ENCODE measurements at places on chromosomes 2 and 18.

DNA sequence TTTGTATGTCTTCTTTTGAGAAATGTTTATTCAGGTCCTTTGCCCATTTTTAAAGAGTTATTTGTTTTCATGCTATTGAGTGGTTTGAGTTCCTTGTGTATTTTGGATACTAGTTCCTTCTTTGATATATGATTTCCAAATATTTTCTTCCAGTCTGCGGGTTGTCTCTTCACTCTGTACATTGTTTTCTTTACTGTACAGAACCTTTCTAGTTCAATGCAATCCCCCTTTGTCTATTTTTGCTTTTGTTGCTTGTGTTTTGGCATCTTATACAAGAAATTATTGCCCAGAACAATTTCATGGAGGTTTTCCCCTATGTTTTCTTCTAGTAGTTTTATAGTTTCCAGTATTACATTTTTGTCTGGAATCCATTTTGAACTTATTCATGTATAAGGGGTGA is 62.5 kb upstream of the ACVR1C start:
- no peak for DNase-seq

DNA sequence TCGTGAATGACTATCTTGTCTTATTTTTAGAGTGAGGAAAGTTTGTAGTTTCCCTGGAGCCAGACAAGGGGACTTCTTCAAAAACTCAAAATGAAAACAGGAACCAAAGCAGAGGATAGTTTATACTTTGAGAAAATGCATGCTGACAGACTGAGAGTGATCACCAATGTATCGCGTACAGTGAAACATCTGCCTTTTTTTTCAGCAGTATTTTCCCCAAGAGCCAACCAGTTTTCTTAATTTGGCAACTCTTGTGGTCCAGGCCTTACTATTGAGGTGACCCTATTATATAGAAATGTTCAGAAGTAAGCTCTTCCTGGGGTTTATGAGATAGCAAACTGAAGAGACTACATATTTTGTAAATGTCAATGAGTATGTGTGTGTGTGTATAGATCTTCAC is 153.7 kb upstream of the VRK2 start:
- DNase-seq: peak; percentile 24

DNA sequence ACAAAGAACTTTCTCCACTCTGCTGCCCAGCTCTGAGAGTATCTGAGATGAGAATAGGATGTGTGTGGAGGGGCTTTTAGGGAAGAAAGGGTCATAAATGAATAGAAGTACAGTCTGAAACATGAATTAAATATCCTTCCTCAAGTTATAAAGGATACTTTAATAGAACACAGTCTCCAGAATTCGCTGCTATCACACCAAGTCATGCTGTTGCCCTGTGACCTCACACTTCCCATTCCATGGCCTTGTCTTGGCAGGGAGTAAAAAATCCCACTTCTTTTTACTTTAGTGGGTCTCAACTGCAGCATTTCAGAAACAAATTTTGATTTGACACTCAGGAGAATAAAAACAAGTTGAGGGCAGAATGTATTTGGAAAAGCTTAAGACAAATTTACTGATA is 3.8 kb upstream of the RPE start:
- DNase-seq: no peak

- no peak for DNase-seq
Measured at GRCh38 chr2:1321321-1321720, 91.9 kb upstream of the TPO start.

DNA sequence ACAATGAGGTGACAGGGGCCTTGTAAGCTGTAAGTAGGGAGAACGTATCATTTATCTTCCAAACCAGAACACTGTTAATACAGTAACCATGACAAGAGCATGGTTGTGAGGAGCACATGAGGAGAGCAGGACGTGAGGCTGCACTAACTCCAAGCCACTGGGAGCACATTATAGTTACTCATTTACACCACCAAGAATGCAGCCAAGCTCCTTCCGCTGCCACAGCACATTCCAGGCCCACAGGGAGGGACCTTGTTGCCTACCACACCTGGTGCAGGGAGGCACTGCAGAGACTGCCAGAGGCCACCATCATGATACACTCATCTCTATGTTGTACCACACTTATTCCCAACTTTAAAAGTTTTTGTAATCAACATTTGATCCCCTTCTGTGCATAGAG is 13.5 kb upstream of the SFXN5 start:
- no peak for DNase-seq

DNA sequence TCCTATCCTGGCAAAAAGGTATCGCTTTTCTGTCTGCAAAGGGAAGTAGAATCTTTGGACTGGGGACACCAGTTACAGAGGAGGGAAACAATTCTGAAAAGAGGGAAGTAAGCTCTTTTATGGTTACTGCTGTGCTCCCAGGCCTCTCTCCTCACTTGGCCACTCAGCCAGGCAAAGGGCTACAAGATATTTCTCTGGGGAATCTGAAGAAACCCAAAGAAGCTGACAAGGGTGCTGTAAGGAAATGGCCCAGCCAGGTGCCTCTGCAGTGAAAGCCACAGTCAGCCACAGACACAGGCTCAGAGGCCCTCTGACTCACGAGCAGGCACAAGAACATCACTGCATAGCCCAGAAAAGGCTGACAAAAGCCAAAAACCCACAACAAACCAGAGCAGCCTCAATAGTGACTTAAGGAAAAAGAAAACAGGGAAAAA is 5.8 kb downstream of the HDLBP start:
- peak; percentile 50 for DNase-seq

GRCh38 chr2:109510136-109511028 is 103.4 kb downstream of the SEPTIN10 start:
- peak; percentile 86 for DNase-seq

GRCh38 chr2:122451040-122451439 is 695.6 kb downstream of the TSN start:
- peak; percentile 5 for DNase-seq

- DNase-seq: no peak
Measured at GRCh38 chr2:122856696-122857095, 1101.2 kb downstream of the TSN start.

DNA sequence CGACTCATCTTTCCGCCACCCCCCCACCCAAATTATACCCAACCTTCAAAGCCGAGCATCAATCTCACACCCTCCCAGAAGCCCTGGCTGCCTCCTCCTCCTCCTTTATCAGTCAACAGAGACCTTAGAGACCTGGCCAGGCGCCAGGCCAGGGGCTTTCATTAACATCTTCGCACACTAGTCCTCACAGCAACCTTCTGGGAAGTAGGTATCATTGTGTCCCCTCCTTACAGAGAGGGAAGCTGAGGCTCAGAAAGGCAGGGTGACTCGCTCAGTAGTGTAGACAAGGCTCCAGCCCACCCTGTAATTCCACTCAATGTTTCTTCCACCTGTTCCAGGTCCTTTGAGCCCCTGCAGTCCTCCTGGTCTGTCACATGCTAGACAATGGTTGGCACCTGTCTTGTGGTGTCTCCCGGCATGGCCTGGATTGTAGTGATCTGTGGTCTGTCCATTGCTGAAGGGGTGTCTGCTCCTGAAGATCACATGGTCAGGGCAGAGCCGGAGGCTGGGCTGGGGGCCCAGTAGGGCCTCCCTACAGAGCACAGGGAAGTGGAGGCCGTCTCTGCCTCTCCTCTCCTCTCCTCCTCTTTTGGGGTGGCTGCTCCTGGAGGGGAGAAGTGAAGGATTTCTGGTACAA is 36.0 kb downstream of the KLHL29 start:
- DNase-seq: no peak

DNA sequence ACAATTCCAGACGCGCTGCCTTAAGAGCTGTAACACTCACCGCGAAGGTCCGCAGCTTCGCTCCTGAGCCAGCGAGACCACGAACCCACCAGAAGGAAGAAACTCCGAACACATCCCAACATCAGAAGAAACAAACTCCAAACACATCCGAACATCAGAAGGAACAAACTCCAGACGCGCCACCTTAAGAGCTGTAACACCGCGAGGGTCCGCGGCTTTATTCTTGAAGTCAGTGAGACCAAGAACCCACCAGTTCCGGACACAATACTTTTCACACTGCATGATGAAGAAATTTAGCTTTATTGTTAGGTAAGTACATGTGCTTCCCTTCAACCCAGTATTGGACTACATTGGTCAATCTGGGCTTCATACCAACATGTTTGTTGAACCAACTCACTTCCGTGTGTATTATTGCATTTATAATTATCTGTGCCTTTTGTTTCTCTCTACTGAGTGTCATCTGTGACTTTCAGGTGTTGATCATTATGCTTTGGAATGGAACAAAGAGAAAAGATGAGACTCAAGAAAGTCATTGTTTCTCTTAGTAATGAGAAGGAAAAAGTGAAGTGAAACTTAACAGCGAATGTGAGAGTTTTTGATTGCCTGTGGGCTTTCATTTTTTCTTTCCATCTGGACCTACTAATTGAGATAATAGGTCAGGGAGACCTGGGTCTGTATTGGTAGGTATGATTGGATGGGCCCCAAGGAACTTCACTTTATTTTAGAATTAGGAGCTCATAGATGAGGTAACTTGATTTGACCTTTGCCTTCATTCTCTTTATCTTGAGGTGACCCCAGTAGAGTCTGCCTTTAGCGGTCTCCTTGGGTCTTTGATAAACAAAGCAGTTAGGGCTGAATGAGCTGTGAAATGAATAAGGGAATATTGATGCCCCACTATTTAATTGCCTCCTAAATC is 76.1 kb upstream of the CAVIN2 start:
- peak; percentile 73 for DNase-seq

DNA sequence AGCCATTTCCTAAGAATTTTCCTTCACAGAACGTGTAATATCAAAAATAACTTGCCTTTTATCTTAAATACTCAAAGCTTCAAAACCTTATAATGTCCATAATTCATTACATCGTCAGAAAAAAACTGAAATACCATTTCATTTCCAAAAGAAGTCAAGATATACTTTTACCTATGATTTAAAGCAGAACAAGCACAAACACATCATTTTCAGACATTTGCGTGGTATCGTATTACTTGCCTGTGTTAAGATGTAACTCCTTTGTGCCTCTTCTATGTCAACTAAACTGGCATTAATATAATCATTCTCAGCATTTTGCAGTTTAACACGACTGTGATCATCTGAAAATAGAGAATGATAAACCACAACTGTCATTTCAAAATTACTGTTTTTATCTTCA is 47.5 kb downstream of the PTPN2 start:
- DNase-seq: no peak

DNA sequence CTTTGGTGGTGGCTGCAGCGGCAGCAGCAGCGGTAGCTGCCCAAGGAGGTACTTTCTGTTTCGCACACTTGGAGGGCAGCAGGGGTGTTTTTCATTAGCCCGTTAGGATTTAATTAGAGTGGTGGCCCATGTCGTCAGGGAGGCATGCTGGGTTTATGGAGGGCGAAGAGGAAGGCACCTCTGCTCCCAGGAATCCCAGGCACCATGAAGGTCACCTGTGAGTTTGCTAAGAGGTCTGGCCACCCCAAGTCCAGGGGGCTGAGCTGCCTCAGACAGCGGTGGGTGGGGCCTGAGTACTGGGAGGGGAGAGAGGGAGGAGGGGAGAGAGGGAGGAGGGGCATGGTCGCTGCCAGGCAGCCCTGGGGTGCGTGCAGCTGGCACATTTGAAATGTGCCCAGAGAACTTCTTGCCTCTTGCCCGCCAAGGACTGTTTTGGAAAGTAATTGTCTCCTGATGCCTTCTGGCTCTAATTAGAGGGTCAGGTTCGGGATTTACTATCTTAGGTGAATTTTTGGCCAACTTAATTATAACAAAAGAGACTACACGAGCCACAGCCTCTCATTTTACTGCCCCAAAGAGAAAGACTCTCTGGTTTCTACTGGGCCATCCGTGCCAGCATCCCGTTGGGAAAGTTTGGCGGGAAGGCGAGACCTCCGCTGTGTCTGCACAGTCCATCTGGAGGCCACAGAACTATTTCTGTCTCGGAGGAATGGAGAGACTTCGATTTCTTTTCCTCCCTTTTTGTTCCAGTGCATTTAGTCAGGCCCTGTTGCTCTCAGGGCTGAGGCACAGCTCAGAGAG is 62.0 kb downstream of the GLI2 start:
- no peak for DNase-seq

GRCh38 chr2:217932803-217933616 is 69.8 kb downstream of the TNS1 start:
- no peak for DNase-seq

DNA sequence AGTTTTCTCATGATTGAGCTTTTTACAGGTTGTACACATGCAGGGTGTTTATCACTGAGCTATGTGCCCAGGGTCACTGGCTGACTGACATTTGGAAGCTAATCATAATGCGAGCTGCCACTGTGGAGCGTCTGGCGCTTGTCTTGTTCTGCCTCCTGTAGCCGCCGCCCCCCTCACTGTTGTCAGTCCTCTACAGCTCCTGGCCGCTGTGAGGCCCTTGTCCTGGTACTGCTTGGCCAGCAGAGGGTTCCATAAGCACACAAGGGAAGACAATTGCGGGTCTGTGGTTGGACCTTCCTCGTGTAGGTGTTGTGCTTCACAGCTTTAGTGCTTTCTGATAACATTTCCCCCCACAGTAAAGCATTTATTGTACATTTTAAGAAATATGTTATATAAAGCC is 105.6 kb upstream of the LDLRAD4 start:
- DNase-seq: no peak

- DNase-seq: no peak
Measured at GRCh38 chr2:149004836-149005235, 33.7 kb upstream of the LYPD6B start.

DNA sequence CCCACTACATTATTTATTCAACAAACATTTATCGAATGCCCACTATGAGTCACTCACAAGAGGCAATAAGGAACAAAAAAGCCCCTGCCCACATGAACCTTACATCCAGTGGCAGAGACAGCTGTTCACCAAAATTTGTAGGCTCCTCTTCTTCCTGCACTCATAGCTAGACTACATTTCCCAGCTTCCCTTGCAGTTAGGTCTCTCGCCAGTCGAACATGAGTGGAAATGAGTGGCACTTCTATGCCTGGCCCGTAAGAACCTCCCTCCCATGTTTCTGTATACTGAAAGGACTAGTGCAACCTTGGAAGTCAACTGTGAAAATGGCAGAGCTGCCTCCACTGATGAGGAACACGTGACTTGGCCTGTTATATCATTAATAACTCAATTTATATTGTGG is 19.4 kb upstream of the NCOA1 start:
- DNase-seq: no peak

- no peak for DNase-seq
Measured at GRCh38 chr2:149613704-149614103, 26.1 kb upstream of the MMADHC start.

DNA sequence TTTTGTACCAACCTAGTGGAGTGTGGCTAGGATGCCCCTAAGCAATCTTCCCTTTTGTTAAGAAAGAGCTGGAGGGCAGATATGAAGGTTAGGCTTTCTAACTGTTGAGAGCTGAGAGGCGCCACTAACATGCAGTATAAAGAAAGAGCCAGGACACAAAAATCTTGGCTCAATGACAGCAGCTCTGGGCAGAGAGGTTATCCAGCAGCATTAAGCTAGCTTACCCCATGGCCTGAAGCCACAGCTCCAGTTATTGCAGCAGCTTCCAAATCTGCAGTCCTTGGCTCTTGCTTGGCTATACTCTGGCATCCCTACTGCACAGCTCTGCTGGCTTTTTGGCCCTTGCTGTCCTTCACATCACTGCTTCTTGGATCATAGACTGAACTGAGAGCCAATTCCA is 213.4 kb downstream of the GPD2 start:
- DNase-seq: no peak
